Endodermal cell (in vitro differentiated cells): ENCODE measurements at places on chromosomes 13 and 19. TPM values are rescaled to one million over a fixed set of nuclear protein-coding genes. Genes with fewer than 3 reads are reported as not detected.

DNA sequence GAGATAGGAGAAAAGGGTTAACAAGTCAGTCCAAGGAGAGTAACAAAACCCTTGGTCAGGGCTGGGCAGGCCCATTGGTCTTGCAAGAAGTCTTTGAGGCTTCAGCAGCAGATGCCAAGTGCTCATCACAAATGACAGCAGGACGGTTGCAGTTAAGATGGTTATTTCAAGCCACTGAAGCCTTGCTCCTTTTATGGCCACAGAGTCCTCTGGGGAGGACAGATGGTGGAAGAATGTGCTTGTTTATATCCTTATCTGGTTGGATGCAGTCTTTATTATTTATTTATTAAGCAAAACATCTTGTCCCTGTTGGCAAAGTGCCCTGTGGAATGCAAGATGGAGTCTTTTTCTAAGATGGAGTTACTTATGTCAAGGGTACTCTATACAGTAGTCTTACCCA is 19.2 kb upstream of the ZNF331 start:
- H3K27ac ChIP-seq = no peak overlapping the region
- peaks cover 9% of the 10 kb centered on the region for H3K36me3 ChIP-seq
- no peak overlapping the region for H3K4me3 ChIP-seq

DNA sequence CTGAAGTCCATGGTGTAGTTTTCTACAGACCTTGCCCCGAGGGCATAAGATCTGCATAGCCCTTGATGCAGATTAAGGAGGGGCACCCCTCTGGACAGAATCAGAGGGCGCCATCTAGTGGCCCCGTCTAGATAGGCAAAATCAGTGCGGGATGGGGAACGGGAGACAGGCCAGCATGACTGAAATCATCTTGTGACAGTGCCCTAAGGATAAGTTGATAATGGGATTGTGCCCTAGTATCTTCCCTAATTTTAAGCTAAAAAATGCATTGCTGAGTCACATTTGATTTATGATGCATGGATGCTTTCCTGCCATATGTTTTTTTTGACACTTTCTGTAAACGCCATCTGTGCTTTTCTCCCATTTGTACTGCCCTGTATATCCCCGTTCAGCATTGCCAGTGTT is 19.0 kb upstream of the GPI start:
- no peak overlapping the region for H3K4me3 ChIP-seq
- DNase-seq = peak; percentile 93
- no peaks in the 10 kb centered on the region for H3K27me3 ChIP-seq
- no peak overlapping the region for H3K27ac ChIP-seq

- H3K27ac ChIP-seq = no peak overlapping the region
- no peaks in the 10 kb centered on the region for H3K27me3 ChIP-seq
- peaks cover 3% of the 10 kb centered on the region for H3K4me1 ChIP-seq
- H3K4me3 ChIP-seq = no peak overlapping the region
Measured at GRCh38 chr13:80083853-80084676, 256.9 kb downstream of the SPRY2 start.

- H3K4me1 ChIP-seq = no peaks in the 10 kb centered on the region
- no peak for DNase-seq
- peaks cover 16% of the 10 kb centered on the region for H3K36me3 ChIP-seq
- no peaks in the 10 kb centered on the region for H3K27me3 ChIP-seq
Measured at GRCh38 chr19:58098682-58098998, 609 bp upstream of the ZSCAN18 start.

TMEM221 gene
- 4.8 to 5.9 TPM (median 5.0 TPM) in 3 replicates for total RNA-seq
